ENCODE measurements at places on chromosomes 3 and 15.

DNA sequence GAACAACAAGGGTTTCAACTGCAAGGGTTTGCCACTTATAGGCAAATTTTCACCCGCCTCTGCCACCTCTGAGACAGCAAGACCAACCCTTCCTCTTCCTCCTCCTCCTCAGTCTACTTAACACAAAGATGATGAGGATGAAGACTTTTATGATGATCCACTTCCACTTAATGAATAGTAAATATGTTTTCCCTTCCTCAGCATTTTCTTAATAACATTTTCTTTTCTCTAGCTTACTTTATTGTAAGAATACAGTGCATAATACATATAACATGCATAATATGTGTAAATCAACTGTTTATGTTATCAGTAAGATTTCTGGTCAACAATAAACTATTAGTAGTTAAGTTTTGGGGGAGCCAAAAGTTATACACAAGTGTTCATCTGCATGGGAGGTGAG lies 77.4 kb downstream of the KLF15 start:
- no peak for DNase-seq

- no peak for DNase-seq
These were observed 39.1 kb upstream of the LIPC start for GRCh38 chr15:58392611-58393161.

DNA sequence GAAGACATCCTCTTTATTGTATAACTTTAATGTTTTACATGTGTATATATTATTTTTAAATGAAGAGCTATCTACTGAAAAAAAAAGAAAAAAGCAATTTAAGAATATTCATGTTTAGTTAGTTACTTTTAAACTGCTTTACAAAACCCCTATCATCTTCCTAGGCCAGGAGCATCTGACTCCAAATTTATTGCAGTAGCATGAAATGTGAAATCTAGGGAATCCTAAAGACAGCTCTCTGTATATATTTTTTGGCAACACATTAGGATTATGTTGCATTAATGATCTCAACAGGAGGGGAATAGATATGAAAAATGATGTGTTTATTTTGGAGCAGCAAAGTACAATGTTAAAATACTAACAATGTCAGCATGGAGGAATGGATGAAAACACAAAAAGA lies 158.3 kb downstream of the CNTN3 start:
- DNase-seq: no peak

DNA sequence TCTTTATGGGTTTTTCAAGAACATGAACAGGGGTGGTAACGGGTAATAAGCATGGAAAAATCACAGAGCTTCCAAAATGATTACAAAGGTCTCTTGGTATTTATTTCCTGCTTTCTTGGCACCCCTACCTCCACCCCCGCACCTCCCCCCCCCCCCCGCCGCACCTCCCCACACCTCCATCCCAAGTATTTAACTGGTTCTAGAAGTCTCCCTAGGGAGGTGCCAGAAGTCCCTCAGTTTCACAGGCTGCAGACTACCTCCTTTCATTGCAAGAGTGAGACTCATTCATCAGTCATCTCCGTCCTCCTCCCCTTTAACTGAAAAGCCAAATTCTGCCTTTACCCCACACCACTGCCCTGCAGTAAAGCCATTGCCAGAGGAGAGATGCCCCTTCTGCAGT lies 169.4 kb downstream of the ALDH1A2 start:
- DNase-seq: no peak

DNA sequence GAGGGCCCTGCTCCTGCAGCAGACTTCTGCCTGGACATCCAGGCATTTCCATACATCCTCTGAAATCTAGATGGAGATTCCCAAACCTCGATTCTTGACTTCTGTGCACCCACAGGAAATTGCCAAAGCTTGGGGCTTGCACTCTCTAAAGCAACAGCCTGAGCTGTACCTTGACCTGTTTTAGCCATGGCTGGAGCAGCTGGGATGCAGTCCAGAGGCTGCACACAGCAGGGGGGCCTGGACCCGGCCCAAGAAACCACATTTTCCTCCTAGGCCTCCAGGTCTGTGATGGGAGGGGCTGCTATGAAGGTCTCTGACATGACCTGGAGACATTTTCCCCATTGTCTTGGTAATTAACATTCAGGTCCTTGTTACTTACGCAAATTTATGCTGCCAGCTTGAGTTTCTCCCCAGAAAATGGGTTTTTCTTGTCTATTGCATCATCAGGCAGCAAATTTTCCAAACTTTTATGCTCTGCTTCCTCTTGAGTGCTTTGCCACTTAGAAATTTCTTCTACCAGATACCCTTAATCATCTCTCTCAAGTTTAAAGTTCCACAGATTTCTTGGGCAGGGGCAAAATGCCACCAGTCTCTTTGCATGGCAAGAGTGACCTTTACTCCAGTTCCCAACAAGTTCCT lies 11.8 kb upstream of the MYO5A start:
- DNase-seq: no peak

GRCh38 chr15:28959326-28959725 lies 73.6 kb downstream of the APBA2 start:
- no peak for DNase-seq

DNA sequence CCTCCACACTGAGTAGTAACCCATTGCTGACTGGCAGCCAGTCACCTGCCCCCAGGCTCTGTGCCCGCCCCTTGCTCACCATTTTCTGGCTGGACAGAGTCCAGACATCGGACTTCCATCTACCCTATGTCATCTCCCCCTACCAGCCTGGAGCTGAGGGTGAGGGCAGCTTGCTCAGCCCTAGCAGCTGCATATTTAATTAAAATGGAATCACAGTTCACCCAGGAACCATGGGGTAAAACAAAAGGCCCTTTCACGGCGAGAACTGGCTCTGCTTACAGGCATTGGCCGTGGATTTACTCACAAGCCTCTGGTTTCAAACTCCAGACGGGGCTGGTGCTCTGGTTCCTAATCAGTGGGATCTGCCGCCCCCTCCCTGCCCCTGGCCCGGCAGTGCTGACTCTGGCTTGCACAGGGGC lies 94.9 kb upstream of the ATP2B2 start:
- DNase-seq: no peak

- peak; percentile 57 for DNase-seq
These were observed 36.5 kb downstream of the ANAPC13 start for GRCh38 chr3:134449277-134449676.

Data from HuH-7 (cell line).